ENCODE measurements at places on chromosomes 4 and X.

- DNase-seq = peak; percentile 61
Observed at GRCh38 chr4:108008721-108009120, 19.0 kb downstream of the HADH start.

DNA sequence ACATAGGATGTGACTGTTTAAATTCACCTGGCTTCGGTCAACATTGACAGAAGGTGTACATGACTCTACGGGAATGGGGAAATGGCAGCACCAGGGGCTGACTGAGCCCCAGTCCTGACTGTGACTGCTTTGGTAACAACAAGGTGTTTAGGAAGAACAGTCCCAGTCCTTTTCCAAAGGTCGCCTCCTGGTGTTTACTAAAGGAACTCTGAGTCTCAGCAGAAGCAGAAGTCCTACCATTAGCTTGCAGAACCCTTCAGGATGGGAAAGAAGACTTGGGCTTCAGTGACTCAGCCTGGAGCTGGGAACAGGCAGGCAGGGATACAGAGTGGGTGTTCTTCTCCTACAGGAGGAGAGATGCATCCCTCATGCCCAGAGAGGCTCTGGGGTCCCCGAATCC lies 103.3 kb downstream of the MGST2 start:
- no peak for DNase-seq

DNA sequence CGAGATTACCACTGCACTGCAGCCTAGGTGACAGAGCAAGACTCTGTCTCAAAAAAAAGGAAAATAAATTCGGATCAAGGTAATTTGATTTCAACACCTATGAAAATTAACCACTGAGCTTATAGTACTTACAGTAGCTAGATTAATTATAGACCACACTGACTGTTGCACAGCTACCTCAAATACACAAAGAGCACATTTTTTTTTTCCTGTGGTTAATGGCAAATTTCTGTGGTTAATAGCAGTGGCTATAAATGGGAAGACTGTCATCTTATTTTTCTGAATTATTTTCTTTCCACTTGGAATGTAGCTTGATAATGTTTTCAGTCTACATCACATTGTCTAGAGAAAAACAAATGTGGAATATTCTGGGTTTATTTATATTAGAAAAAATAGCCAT lies 1661.6 kb upstream of the PCDH7 start:
- DNase-seq = peak; percentile 32

DNA sequence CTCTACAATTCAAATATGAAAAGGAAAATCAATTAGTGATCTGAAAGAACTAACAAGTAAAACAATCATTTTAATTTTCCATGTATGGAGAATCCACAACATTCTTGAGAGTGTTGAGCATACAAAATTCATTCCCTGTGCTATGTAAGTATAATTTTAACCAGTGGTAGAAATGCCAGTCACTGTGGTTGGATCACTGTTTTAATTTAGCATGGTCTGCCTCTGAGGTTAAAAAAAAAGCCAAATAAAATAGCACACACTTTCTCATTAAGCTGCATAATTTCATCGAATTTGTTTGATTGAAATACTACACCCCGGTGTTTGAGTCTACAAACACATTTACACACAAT lies 185.5 kb upstream of the STS start:
- no peak for DNase-seq

DNA sequence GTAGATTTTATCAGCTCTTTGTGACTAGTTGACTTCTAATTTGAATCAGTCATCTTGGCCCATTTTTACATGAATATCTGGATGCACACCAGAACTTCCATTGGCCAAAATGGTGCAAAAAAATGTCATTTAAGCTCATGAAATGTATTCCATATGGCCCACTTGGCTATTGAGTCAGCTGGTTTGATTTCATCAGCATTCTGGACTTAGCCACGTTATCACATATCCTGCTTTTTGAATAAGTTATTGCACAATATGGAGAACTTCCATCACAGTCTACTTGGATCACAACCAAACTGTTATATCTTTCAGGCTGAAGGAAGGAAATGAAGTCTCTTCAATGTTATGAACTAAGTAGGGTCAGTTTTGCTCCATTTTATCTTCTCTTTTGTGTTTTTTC lies 640.6 kb downstream of the PCDH7 start:
- peak; percentile 99 for DNase-seq

GRCh38 chr4:79181190-79181589 lies 144.7 kb downstream of the NAA11 start:
- no peak for DNase-seq

DNA sequence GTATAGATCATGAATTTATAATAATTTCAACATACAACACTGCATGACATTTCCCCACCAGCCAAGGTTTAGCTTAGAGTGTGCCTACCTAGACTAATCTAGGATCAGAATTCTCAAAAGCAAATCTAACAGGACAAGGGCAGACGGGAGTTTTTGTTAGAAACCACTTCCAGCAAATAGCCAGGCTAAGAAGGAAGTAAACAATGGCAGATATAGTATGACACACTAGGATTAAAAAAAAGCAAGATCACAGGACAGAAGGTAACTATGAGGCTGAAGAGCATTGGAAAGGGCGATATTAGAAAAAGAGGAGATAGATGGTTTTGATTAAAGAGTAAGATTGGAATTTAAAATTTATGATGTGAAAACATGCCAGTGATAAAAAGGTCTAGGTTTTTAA lies 124.8 kb downstream of the LRBA start:
- DNase-seq = no peak

DNA sequence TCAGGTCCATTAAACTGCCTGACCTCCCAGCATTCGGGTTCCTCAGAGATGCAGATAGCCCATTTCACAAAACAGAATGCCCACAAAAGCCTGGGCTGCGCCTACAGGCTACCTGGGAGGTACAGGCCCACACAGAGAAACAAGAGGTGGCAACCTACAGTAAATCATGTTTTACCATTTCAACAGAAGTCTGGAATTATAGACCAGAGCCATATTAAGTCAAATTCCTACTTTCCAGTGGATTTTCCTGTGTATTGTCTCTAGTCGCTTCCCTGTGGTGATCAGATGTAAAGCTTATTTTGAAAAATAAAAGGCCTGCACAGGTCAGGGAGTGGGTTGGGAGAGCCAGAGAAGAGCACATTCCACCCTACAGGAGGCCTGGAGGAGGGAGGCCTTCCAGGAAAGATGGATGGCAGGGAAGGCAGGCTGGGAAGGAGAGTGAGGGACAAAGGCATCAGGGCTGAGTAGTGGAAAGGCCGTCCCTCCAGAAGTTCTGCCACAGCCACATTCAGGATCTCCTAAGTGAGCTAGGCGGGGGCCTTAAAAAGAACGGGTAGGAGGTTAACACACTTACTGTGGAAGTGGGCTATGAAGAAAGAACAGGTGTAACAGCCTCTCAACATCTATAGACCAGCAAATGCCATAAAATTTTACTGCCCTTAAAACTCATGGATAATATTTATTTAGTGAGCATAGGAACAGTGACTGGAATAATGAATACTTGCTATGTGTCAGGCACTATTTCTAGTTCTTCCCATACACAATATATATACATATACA lies 19.0 kb upstream of the USO1 start:
- no peak for DNase-seq

DNA sequence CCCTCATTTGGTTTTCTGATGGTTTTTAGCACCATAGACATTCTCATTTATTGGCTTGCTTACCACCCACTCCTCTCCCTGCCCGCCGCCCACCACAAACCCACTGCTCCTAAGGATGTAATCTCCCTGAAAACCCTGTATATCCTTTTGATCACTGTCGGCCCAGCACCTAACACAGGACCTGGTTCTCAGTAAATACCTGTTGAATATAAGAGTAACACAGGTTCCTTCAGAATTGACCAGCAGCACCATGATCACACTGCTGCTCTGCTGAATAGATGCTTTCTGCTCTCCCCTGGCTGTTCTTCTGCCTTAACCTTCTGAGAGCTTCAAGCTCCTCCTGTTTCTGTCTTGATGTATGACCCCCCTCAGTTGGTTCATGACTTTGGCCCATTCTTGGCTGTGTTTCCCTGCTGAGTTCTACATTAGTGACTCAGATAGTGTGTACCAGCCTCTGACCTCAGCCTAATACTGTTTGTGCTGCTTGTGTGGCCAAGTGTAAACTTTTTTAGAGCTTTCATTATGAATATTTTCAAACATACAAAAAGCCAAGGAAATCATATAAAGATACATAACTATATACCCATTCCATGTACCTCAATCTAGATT lies 265.3 kb downstream of the FRMPD4 start:
- DNase-seq = no peak

GRCh38 chr4:163592212-163592611 lies 97.7 kb downstream of the TMA16 start:
- no peak for DNase-seq

- DNase-seq = no peak
Observed at GRCh38 chr4:84939113-84939512, 27.4 kb downstream of the WDFY3 start.

DNA sequence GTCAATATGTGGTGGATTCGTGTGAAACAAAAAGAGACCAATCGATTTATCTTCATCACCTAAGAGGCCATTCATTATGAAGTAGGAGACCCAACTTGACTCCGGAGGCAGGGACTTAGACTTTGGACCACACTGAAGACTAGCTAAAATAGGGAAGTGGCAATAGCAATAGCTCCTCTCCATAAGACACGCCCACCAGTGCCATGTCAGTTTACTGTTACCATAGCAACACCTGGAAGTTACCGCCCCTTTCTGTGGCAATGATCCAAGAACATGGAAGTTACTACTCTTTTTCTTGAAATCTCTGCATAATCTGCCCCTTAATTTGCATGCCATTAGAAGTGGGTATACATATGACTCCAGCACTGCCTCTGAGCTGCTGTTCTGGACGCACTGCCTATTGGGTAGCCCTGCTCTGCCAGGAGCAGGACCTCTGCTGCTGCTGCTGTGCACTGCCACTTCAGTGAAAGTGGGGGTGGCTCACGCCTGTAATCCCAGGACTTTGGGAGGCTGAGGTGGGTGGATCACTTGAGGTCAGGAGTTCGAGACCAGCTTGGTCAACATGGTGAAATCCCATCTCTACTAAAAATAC lies 163.2 kb downstream of the PRKX start:
- peak; percentile 1 for DNase-seq

DNA sequence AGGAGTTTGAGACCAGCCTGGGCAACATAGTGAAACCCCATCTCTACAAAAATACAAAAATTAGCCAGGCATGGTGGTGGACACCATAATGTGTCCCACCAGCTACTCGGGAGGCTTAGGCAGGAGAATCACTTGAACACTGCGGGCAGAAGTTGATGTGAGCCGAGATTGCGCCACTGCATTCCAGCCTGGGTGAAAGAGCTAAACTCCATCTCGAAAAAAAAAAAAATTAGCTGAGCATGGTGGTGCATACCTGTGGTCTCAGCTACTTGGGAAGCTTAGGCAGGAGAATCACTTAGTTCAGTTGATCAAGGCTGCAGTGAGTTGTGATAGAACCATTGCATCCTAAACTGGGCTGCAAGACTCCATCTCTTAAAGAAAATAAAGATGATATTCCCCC lies 91.2 kb downstream of the PLS3 start:
- DNase-seq = peak; percentile 28

- no peak for DNase-seq
Observed at GRCh38 chr4:173503330-173504180, 26.5 kb downstream of the HAND2 start.

DNA sequence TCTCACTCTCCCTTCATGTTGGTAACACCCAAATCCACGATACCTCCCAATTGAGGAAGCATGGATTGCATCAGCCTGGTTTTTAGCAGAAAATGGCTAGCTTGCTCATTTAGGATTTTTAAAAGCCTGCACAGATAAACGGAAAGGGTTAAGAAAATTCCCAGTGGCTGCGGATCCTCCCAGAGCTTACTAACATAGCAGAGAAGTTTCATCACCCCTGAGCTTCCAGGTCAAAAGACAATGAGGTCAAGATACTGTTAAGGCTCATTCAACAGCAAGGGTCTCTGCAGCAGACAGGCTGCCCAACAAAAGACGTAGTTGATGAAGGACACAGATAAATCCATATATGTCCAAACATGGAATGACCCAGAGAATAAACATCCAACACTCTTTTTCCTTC lies 220.2 kb downstream of the ASMT start:
- no peak for DNase-seq

DNA sequence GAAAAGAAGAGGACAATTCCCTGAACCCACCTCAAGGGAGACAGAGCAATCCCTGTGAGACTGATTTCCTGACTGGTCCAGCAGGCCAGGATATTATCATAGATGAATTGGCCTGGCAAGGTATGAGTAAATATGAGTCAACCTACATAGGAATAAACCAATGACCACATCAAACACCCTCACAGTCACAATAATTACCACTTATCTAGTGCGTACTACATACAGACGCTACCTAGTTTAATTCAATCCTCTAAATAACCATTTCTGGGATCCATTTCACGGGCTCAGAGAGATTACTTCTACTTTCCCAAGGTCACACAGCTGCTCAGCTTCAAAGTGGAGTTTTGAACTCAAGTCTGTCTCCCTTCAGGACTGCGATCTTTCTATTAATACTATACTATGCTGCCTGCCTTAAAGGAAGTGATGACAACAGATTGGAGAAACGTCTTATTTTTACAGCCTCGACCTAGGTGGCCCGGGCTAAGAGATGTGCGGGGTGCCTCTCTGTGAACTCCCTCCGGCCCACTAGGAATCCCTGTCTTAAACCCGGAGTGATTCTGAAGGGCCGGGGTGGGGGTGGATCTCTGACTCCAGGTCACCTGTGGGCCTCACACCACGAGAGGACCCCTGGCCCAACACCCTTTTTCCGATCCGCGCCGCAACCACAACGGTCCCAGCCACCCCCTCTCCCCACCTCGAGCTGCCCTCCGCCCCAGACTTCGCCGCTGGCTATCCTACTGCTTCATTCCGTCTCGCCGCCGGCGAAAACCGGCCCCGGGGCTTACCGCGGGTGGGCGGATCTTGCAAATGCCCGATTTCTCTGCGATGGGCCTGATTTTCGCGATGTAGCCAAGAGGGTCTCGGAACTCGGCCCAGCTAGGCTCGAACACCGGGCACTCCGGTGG lies 800 bp downstream of the KDM5C start:
- peak; percentile 86 for DNase-seq

DNA sequence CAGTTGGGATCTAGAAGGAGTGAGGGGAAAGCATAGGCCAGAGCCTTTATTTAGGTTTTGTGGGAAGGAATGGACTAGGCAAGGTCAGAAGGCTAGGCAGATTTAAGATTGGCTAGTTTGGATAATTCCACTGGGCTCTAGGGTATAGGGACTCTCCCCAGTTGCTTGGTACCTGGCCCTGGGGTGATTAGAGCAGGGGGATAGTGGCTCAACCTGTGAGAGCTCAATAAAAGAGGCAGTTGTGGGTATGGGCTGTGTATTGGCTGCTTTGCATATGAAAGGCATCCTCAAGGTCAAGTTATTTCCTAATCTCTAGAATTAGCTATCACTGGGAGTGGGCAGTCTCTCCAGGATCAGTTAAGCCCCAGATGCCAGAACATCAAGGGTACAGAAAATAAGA lies 61.3 kb downstream of the ZNF81 start:
- DNase-seq = no peak

Measured in fibroblast of lung (primary cell).